ENCODE measurements at places on chromosomes 1 and 21.

GRCh38 chr21:29371464-29371863 is 72.7 kb downstream of the BACH1 start:
- DNase-seq: no peak

- no peak for DNase-seq
Observed at GRCh38 chr1:20587661-20588053, 1.2 kb upstream of the CDA start.

DNA sequence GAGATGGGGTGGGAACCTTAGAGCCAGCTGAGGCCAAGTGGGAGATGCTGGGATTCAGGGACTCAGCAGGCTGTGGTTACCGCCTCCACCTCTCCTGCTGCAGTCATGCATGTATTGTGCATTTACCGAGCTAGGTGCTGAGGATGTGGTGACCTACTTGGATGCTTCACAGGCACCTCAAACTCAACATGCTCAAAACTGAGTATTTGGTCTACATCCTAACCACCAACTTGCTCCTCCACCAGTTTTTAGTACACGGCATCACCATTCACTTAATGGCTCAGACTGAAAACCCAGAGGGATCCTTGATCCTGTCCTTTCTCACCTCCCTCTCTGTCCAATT is 5.6 kb downstream of the CHRNB2 start:
- no peak for DNase-seq

GRCh38 chr1:17777818-17778217 is 22.7 kb downstream of the ACTL8 start:
- no peak for DNase-seq

DNA sequence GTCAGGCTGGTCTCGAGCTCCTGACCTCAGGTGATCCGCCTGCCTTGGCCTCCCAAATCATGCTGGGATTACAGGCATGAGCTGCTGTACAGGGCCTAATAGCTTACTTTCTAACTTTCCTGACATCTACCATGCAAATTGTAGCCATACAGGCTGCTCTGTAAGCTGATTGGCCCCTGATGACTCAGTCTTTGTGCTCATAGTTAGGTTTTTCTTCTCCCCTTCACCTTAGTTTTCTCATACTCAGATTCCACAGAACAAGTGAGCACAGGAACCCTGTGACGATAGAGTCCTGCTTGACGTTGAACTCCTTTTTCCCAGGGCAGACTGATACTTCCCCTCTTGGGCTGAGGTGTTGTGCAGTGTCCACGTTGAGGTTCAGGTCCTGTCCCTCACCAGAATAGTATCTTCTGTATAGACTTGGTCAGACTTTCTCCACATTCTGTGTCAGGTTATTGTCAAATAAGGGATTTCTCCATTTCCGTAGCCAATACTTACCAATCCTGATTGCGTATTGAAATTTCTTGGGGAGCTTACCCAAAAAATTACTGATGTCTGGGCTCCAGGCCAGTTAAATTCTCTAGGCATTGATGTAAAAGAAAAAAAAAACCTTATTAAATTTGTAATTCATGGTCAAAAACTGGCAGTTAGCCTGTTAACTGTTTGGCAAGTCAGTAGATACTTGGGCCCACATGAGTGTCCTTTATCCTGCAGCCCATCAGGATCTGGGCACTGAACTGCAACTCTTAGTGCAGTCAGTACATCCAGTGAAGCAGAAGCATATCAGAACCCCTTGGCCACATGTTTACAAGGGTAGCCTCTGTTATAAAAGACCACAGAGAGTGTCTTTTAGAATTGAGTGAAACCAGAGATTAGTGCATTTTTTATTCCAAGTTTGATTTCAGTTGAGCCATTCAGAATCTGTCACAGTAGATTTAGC is 118.2 kb downstream of the DYRK1A start:
- DNase-seq: no peak

- DNase-seq: no peak
Observed at GRCh38 chr1:80919426-80919825, 881.3 kb upstream of the ADGRL2 start.

- peak; percentile 55 for DNase-seq
Observed at GRCh38 chr1:40774266-40774998, 9.2 kb upstream of the KCNQ4 start.

GRCh38 chr21:45208627-45208951 is 79.1 kb downstream of the POFUT2 start:
- DNase-seq: no peak

GRCh38 chr1:14658642-14659041 is 60.2 kb downstream of the KAZN start:
- no peak for DNase-seq

DNA sequence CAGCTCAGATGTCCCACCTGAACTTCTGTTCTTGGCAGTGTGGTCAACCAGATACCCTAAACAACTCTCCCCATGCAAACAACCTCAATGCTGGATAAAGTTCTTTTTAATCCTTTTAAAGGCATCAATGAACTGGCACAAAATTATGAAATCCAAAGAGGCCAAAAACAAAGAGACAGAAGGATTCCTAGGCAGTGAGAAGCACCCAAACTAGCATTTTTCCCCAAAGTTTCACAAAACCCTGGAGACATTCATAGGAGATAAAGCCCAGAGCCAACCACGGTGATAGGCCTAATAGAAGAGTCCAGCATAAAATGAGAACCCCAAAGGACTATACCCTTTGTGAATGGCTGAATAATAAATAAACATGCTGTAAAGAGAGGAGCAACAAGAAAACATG is 50.7 kb downstream of the MATN1 start:
- DNase-seq: no peak

DNA sequence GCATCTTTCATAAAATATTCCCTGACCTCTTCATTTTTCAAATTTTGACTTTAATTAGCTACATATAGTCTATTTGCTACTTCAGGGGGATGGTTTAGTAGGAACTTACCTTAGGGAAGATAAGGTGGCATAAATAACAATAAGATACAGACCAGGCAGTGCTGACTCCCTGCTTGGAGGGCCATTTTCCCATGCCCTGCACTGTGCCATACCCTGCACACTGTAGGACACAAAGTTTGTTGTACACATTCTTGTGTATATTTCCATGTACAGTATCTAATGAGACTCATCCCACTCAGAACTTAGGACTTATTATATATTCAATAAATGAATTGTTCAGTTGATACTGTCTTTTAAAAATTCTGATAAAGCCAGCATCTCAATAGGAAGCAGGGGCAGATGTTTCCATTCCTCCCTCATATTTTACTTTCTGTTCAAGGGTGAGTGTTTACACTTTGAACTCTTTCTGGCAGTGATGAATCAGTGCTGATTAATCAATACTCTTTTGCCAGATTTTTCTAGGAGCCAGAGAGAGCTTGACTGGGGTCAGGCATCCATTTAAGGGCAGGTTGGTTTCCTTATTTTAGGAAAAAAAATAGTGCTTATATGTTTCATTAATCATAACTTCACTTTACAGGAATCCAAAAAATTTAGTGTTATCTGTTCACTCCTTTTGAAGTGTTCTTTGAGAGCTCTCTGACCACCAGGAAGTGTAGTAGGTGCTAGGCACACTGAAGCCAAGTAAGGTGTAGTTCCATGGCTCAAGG is 30.6 kb downstream of the MPZL1 start:
- DNase-seq: no peak

GRCh38 chr1:48107516-48107915 is 110.3 kb upstream of the TRABD2B start:
- no peak for DNase-seq

- no peak for DNase-seq
Observed at GRCh38 chr1:223621312-223621734, 44.2 kb downstream of the CAPN8 start.

DNA sequence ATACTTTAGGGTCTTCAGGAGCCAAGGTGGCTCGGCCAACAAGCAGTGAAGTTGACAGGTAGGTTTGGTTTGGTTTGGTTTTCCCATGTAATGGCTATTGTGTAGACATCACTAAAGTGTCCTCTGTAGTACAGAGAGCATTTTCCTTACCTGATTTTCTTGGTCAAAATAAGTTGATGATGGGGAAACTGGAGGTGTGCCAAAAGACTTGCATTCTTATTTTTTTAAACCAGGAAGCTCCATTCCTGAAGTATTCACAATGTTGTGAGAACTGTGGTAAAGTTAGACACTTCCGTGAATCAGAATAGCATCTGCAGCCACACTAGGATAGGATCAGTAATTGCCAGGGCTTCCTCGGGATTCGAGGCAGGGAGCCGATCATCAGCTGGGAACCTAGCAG is 2.9 kb downstream of the ZBTB37 start:
- no peak for DNase-seq

DNA sequence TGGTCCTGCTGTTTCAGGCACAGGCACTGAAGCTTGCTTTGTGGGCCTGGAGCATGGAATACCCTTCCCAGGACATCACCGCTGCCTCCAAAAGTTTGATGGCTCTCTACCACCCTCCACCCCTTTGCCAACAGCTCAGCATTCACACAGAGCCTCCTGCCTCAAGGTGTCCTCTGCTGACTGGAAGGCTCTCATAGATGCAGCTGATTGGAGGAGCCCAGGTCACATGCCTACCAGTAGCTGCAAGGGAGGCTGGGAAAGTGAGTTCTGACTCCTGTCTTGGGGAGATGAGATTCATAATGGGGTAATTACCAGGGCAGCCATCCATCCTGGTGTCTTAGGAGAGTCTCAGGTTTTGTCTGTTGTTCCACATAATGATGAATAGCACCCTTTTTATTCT is 124.8 kb upstream of the GRIK3 start:
- DNase-seq: no peak

- no peak for DNase-seq
Observed at GRCh38 chr21:20783611-20784010, 214.6 kb upstream of the NCAM2 start.

DNA sequence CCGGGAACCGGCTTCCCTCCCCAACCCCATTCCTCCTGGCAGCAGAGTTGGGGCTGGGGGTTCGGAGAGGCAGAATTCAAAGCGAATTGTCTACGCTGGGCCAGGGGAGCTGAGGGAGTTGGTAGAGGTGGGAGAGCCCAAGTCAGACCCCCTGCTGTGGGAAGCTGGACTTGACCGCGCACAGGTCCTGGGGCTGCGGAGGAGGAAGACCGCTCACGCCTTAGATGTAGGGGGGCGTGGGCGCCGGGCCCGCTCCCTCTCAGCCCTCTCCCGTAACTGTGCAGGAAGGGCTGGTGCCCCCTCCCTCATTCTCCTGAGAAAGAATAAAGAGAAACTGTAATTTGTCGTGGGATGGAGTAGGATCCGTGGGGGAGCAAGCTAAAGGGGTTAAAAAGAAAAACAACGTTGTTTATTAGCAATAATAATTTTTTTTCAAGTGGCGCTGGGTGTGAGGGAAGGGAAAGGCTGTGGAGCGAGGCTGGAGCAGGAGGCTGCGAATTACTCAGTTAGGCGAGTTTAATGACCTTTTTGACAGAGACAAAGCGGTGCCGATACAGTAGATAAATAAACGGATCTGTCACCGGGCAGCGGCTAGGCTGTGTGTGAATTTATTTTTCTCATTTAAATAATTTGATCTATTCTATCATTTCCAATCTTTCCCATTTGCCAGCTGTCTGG is 838 bp upstream of the GRIK3 start:
- DNase-seq: no peak

GRCh38 chr1:182589931-182590330 is 875 bp upstream of the RNASEL start:
- no peak for DNase-seq

DNA sequence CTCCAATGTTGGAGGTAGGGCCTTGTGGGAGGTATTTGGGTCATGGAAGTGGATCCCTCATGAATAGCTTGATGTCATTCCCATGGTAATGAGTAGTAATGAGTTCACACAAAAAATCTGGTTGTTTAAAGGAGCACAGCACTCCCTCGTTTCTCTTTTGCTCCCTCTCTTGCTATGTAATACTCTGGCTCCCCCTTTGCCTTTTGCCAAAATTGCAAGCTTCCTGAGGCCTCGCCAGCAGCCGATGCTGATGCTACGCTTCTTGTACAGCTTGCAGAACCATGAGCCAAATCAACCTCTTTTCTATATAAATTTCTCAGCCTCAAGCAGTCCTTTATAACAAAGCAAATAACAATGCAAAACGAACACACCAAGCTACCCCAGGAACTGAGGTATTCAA is 80.9 kb downstream of the LHX9 start:
- DNase-seq: no peak

GRCh38 chr1:32894019-32894600 is 7.1 kb downstream of the TMEM54 start:
- DNase-seq: no peak

DNA sequence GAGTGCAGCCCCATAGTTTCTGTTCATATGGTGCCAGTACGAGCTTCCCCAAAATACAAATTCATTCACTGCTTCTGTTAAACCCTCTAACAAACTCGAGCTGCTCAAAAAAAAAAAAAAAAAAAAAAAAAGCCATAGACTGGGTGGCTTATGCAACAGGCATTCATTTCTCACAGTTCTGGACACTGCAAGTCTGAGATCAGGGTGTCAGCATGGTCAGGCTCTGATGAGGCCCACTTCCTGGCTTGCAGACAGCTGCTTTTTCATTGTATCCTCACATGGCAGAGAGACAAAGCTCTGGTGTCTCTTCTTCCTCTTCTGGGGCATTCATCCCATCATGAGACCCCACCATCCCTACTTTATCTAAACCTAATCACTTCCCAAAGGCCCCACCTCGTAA is 121.6 kb downstream of the PTBP2 start:
- no peak for DNase-seq

GRCh38 chr1:181525104-181525721 is 41.9 kb downstream of the CACNA1E start:
- DNase-seq: no peak

- no peak for DNase-seq
Observed at GRCh38 chr1:19684677-19685076, 20.0 kb downstream of the HTR6 start.

DNA sequence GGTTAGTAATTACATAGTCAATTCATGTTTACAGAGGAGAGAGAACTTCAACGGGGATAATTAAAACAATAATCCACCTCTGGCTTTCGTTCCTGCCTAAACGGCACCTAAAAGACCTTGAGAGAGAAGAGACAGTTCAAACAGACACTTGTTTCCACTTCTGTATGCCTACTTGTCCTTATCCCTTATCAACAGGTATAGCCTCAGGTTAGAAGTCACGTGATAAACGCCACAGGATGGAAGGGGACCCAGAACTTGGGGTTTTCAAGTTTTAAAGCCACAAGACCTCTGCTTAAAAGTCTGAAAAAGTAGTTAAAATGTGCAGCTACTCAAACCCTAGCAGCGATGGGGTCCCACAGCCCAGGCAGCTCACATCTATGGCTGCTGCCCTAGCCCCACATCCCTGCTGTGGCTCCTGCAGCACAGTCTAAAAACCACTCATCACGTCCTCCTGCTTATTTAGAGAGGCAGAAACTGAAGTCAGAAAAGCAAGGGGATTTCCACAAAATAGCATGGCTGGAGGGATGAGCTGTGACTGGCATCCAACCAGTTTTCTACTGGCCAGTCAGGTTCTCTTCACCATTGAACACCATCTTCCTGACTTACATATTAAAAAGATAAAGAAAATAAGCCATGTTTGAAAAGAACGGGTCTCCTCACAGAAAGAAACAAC is 51.2 kb upstream of the SEC16B start:
- no peak for DNase-seq

DNA sequence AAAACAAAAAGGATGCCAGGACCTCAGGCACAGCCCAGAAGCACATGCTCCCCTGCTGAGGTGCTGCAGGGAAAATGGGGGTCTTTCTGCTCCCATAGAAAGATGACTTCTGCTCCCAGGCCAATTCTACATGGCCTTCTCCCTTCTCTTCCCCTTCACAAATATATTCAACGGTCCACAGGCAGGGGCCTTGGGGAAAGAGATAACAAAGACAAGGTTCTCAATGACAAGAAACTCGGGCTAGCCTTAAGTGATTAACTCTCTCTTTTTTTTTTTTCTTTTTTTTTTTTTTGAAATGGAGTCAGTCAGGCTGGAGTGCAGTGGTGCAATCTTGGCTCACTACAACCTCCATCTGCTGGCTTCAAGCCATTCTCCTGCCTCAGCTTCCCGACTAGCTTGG is 54.2 kb downstream of the H3-3A start:
- no peak for DNase-seq

- no peak for DNase-seq
Observed at GRCh38 chr1:44453798-44454349, 48.8 kb downstream of the RNF220 start.

Measured in stimulated activated CD4-positive, alpha-beta T cell treated with anti-CD3 and anti-CD28 coated beads, Interleukin-15, amount 100 ng/mL, for 1 hour (primary cell).